ENCODE measurements at places on chromosomes 4 and X.
A peak's percentile ranks its signal among the peaks of the same experiment; 100 is the strongest.

DNA sequence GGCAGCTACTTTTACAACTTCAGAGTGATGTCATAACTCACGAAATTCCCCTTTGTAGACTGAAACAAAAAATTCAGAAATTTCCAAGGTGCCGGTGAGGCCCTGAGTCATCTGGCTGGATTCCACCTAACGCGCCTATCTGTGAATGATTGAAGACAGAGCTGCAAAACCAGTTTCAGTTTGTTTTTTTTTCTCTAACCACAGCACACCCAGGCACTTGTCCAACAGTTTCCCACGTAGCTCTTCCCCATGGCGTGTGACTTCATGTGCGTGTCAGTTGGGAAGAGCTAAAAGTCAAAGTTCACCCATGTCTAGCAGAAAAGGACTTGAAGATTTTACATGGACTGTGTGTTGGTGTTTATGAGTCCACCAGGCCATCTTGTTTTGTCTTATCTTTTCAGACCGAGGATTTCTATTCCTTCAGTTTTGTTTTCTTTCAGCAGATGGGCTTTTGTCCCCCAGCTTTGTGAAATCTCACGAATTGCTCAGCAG is 16.4 kb downstream of the TCEANC start:
- DNase-seq = peak; percentile 14

GRCh38 chr4:102842367-102842766 is 15.0 kb upstream of the UBE2D3 start:
- DNase-seq = no peak

- DNase-seq = no peak
These were observed 17.6 kb upstream of the PJA1 start for GRCh38 chrX:69182818-69183380.

- DNase-seq = no peak
These were observed 169.2 kb upstream of the MAGEB18 start for GRCh38 chrX:25968920-25969319.

DNA sequence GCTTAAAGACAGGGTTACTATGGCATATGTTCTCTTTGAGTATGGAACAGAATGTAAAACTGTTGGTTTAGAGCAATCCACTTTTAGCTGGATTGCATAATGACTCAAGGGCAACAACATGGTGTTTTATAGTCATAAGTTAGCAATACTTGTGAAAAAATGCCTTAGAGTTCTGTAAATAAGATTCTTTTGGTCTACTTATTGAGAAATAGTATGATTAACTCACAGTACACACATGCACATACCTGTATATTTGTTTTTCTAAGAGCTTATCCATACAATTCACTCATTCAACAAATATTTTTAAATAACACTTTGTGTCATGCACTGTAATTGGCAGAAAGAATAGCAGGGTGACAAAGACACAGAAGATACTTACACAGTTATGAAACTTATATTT is 1415.5 kb downstream of the PCDH7 start:
- DNase-seq = no peak

- DNase-seq = no peak
These were observed 916.7 kb upstream of the POU3F4 start for GRCh38 chrX:82591421-82591820.

DNA sequence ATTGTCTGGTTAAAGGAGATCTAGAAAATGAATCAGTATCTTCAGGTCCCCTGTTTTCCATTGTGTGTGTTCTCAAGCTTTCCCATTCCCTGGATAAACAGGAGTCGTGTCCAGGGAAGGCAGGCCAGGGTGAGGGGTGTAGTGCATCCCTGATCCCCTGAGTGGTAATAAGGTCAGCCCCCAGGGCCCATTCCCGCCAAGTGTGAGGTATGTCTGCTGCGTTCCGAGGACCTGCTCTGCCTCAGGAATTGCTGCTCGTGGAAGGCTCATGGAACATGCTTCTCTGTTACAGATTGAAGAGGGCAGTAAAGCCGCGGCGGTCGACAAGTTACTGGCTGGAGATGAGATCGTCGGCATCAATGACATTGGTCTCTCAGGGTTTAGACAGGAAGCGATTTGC is 87.1 kb downstream of the SHROOM2 start:
- no peak for DNase-seq

DNA sequence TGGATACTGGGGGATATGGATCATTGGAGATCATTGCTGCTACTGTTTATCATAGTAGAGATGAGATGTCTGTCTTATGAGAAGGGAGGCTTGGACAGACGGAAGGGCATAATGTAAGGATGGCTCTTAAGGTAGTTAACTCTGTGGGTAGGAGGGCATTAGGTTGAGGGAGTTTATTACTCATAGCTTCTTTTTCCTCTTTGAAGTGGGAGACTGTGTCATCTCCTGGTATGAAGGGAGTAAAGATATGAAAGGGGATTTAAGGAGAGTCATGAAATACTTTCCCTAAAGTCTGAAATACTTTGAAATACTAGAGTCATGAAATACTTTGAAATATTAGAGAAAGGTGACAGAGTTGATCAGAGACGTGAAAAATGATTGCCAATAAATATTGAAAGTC is 255.5 kb upstream of the PITX2 start:
- no peak for DNase-seq
